ENCODE measurements at places on chromosomes 5 and 9. TPM values are rescaled to one million over a fixed set of nuclear protein-coding genes. Genes with fewer than 3 reads are reported as not detected.

- DNase-seq = no peak
These were observed 34.8 kb downstream of the THBS4 start for GRCh38 chr5:80069918-80070318.

DNA sequence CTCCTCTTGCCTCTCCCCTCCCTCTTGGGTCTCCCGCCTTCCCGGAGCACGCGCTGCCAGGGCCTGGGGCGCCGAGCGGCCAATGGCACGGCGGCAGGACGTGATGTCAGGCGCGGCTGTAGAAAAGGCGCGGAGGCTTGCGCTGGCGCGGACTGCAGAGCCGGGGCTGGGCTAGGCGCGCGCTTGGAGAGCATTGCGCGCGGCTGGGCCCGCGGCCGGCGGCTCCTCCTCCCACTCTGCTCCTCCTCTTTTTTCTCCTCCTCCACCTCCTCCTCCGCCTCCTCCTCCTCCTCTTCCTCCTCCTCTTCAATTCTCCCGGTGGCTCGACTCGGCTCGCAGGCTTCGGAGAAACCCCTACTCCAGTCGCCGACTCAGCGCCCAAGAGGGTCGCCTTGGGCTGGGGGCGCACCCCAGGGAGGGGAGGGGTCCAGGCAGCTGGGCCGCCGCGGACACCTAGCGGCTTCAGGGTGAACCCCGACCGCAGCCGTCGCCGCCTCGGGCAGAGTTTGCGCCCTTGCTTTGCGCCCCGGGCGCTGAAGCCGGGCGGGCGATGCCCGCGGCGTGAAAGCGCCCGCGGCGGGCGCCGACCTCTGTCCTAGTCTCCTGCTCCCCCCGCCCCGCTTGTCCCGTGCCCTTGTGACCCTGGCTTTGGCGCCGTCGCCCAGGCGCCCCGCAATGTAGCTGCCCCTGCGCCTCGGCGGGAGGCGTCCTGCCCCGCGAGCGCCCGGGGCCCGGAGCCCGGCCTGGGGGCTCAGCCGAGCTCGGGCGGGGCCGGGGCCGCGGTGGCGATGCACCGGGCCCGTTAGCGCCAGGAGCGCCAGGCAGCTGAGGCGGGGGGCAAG is at the start of gene LHX2:
LHX2 (plus strand) TSS at position 309 of the 842 bp plus-strand sequence. CDS start 581 bp downstream, outside the sequence.
- no peak for DNase-seq

DNA sequence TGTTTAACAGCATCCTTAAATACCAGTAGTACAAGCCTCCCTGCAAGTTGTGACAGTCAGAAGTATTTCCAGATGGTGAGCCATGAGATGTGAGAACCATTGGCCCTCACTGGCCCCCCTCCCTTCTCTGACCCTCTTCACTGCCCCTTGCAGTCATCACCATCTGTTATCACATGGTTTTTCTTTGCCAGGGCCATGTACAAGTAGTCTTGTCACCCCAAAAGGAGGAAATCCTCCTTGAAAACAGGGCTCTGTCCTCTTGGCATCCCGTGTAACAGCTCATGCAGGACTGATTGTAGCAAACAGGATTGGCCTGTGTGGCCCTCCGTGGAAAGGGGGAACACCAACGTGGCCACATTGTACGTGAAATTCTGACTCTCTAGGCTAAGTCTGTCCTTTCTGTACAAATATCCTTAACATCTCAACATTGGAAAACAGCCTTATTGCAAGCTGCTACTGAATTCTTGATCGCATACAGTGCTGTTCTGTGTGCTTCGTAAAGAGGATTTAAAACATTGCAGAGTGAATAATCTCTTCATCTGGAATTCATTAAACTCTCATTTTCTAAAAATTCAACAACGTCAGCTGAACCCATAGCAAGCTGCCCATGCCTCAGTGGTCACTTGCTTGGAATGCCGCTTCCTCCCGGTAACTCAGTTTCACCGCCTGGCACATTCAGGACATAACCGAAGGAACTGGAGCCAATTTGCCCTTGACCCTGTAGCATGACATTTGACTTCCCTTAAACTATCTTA is 171.7 kb downstream of the ATPSCKMT start:
- no peak for DNase-seq

- no peak for DNase-seq
These were observed 25.9 kb downstream of the CD14 start for GRCh38 chr5:140607031-140607430.

DNA sequence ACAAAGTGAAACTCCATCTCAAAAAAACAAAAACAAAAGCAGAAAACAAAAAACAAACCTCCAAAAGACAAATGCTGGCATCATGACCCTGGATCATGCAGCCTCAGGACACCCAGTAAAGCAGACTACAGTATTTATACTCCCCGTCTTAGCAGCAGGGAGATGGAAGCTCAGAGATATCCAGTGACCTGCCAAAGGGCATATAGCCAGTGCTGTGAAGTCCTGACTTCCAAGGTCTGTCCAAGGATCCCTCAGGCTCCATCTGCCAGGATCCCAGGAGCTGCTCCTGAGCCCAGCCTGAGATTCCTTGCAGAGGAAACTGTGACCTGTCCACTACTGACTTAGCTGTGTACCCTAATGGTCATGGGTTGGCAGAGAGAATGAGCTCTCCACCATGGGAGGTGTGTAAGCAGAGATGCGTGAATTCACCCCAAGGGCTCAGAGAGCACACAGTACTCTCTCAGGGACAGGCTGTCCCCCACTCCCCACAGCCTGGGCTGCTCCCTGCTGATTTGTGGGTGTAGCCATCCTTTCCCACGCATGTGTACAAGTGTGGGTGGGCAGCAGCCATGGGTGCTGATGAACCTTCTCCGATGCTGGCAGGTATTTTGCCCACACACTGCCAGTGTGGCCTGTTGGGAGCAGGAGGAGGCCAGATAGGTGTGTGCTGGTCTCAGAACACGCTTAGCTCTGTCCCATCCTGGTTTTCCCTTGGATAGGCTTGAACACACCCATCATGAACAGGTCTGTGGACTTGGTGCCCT is 2.1 kb upstream of the WNK2 start:
- no peak for DNase-seq

GRCh38 chr5:57215629-57216195 is 41.9 kb downstream of the GPBP1 start:
- DNase-seq = no peak

GRCh38 chr5:146877783-146878475 is 628 bp downstream of the PPP2R2B start:
- peak; percentile 2 for DNase-seq

DNA sequence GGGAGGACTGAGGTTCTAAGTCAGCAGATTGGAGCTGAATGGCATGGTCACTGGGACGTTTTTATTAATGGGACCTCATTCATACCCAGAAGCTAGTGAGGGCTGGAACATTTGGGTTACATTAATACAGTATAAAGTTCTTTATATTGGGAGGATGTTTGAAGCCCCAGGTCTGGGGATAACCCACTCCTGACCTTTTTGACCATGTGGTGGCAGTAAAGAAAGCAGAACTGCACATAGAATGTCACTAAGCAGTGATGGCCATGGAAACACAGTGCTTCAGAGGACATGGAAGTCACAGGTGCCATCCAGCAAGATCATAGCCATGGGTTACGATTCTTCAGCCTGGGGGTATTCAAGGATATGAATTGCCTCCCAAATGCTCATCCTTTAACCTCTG is 176.0 kb downstream of the ATP10B start:
- no peak for DNase-seq

DNA sequence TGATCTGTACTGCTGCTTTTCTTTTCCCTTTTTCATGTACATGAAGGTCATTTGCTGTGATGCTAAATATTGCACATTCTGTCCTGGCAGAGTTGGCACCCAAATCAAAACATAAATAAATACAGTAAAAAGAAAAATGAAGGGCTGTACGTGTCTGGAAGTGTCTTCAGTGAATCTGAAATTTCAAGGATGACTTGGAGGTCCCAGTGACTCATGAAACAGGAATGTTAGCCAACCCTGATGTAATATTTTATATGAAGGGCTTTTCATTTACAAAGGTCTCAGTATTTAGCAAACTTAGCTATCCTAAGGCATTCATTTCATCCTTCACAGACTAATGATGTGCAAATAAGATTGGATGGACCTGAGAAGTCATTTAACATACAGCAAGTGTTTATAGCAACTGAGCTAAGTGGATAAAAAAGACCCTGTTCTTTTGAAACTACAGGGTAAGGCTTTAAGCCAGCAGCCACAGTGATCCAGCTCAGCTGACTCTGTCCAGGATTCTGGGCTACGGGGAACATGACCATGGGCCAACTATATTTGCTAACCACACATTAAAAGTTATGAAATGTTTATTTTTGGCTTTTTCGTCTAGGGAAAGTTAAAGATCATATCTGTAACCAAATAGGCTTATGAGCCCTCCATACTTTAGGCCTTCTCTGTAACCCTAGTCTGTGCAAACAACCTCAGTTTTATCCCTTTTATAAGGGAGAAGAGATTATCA is 104.0 kb upstream of the DMRTA1 start:
- peak; percentile 9 for DNase-seq

DNA sequence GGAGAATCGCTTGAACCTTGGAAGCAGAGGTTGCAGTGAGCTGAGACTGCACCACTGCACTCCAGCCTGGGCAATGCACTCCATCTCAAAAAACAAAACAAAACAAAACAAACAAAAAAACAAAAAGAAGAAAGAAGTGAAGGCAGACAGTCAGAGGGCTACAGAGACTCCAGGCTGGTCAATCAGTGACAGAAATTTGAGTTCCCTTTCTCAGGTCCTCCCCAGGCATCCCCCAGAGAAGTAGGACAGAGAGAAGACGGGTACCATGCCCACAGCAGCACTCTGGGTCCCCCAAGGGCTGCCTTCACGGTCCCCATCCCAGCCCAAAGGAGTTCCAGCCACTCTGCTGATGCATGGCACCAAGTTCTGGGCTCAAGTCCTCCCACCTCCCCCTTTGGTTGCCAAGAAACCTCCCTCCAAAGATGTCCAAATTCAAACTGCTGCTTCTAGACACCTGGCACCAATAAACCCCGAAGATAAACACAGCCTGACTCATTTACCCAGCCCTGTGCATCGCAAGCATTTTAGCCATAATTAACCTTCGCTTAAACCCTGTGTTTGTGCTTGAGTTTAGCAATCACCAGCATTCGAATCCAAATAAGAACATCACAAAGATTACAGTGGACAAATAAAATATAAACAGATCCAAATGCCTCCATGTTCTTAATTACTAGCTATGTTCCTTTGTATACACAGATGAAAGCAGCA is 24.0 kb downstream of the SEMA4D start:
- DNase-seq = no peak

GRCh38 chr5:98679963-98680362 is 93.5 kb upstream of the RGMB start:
- no peak for DNase-seq

DNA sequence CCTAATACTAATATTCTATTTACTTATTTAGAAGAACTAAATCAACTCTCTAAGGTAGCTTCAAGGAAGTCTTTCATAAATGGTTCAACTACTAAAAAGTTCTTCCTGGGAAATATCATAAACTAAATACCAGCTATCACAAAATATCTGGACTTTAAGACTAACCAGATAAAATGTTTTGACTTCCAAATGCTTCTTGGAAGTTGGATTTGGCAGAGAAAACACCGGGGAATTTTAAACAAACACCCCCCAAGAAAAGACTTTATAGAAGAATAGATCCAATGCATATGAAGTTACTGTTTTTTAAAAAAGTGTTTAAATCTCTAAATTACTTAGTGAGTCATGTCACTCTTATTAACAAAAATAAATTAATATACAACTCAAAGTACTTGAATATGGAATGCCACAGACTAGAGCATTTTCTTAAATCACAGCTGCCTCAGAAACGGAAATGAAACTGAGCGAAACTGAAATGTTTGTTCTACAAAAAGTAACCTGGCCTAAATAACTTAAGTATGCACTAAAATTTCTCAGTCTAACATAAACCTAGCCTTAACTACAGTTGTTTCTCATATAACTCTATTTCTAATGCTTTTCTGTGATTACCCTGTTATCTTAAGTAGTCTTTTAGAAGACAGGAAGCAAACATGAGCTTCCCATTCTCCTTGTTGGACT is 6.8 kb downstream of the ABCA1 start:
- no peak for DNase-seq

DNA sequence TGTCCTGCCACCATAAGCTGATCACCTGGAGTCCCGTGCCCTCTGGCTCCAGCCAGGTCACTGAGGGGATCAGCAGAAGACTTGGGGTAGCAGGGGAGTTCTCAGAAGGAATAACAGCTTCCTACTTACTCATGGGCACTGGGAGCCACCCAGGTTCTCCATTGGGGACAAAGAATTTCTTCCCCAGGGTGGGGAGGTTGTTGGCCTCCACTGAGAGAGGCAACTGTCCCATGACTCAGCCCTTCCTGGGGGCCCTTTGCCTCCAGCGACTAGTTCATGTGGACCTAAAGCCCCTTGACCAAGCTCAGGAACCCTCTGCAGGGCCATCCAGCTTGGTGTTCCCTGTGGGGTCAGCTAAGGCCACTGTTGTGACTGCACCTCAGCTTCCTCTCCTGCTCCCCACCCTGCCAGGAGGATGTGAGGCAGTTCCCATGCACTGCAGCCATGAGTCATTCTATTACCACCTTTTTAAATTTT is 175.0 kb downstream of the AUH start:
- no peak for DNase-seq

DNA sequence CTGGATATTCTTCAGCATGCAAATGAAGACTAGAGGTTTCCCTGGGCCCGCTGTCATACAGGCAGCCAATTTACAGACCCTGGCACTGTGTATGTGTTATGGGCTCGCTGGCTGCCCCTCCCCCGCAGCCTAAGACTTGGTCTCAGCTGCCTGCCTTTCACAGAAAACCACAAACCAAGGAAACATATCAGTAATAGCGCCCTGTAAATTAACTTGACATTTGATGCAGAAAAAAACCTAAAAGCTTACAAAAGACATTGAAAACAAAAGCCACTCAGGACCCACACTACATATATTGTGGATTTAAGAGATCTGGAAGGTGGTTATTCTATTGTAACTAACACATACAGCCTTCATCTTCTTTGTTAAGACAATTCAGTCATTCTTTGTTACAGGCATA is 287.0 kb upstream of the TMEM161B start:
- no peak for DNase-seq

GRCh38 chr9:83296123-83296522 is 233.2 kb upstream of the RASEF start:
- no peak for DNase-seq

Gene GIN1
- total RNA-seq = 5.2 TPM

Gene CTSV
- 0.33 TPM for total RNA-seq

Gene PCDHB4
- 3.3 TPM for total RNA-seq

Gene TAF11L10
- total RNA-seq = not detected

Gene CATSPER3
- not detected for total RNA-seq

Gene CFAP90
- 10.2 TPM for total RNA-seq

Gene NDUFB6
- 7.5 TPM for total RNA-seq

Gene ZNF169
- total RNA-seq = 7.0 TPM

Gene ASB6
- total RNA-seq = 14.5 TPM

Gene NUTM2G
- total RNA-seq = not detected

Gene STOM
- total RNA-seq = 70.5 TPM

Gene SLCO6A1
- not detected for total RNA-seq

Gene KIF12
- total RNA-seq = 135 TPM

Gene SEMA6A
- total RNA-seq = 18.7 TPM

Gene MZB1
- 12.2 TPM for total RNA-seq

Gene PALM2AKAP2
- 2.1 TPM for total RNA-seq

Gene CTNND2
- 21.0 TPM for total RNA-seq
